Renal pelvis (tissue), 12 donors: ENCODE measurements at places on chromosomes 6 and 20. TPM values are rescaled to one million over a fixed set of nuclear protein-coding genes. Genes with fewer than 3 reads are reported as not detected.

NHLRC1 gene
- polyA plus RNA-seq = 2.3 TPM

MTFR2 gene
- polyA plus RNA-seq = 3.4 TPM

C6orf132 gene
- 5.2 TPM for polyA plus RNA-seq

LHFPL5 gene
- 0.40 TPM for polyA plus RNA-seq

B3GAT2 gene
- polyA plus RNA-seq = 1.3 TPM

MEP1A gene
- not detected for polyA plus RNA-seq

MDFI gene
- polyA plus RNA-seq = 67.5 TPM

TREML1 gene
- 0.88 TPM for polyA plus RNA-seq

LY6G6C gene
- polyA plus RNA-seq = 0.89 TPM

DNA sequence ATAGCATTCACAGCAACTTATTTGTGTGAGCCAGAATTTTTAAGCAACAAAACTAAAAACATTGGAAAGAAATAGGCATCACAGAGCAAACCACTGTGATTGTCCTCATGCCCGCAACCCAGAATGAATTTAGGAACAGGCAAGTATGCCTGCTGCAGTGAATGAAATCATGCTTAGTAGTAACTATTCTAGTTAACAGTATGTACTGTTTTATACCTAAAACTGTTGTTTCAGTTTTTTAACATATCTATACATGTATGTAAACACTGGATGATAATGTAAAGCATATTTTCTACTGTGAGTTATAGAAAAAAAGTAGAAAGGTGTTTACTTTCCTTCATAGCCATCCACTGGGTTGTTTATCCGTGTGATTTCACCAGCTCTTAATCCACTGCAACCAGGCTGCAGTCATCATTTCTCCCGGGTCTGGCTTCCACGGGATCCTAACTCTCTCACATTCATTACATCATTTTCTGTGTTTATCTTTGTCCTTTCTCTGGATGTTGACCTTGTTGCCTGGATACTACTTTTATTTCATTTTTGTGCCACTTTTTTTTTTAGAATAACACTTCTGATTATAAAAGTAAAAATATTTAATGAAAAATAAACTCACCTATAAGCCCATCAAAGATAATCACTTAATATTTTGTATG, 3.6 kb upstream of the ARFGEF3 start:
- no peak for DNase-seq

GRCh38 chr6:145823328-145823944, 8.8 kb upstream of the FBXO30 start:
- DNase-seq = no peak

DNA sequence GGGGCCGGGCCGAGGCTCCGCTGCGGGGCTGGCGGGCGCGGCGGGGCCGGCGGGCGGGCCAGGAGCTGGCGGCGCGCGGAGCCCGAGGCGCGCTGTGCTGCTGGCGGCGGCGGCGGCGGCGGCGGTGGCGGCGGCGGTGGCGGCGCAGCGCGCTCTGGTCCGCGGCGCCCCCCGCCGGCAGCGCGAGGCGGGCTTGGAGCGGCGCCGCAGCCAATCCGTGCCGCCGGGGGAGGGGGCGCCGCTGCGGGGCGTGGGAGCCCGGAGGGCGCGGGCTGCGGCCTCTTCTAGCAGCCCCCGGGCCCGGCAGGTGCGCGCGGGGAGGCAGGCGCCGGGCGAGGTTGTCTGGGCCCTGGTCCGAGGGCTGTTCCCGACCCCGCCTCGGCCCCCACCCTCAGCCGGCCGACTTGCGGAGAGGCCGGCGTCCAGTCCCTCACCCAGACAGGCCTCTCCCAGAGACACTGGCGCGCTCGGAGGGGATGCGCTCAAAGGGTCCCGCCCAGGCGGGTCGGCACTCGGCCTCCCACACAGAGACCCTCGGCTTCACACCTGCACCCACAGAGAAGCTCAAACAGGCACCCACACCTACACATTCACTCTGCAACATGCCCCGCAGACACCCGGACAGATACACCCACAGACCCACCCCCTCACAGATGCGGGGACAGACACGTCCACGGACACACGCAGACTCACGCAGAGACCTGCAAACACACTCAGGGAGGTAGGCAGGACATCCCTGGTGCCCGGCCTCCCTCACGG, at the start of gene RIMS4:
TSS of gene RIMS4 (minus strand) at position 156 of the 759 bp plus-strand sequence. CDS start 275 bp downstream, outside the sequence.
- no peak for DNase-seq

DNA sequence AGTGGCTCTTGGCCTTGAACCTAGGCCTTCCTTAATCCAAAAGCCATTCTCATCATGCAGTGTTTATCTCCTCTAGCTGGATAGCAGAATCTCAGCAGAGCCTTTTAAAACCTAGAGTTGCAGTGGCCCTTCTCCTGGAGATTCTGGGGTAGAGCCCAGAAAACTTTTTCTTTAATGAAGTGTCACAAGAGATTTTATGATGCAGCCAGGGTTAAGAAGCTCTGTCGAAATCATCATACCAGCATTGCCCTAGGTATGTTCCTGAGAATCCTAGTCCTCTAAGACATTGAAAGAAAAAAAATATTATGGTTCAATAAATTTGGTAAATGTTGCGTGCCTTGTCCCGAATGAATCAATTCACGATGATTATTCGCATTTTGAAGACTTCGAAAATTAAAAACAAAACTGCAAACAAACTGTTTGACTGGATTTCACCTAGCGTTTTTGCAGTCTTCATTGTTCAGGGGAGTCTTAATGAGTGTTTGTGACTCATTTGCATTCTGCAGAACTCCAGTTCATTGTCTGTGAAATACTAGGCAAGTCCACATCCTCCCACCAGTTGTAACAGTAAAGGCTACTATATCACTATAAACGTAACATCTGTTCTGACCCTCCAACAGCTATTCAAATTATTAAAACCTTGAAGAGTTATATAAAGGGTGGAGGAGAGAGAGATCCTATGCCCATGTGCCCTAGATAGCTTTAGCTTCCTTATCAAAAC, 198.6 kb downstream of the UST start:
- DNase-seq = no peak

DNA sequence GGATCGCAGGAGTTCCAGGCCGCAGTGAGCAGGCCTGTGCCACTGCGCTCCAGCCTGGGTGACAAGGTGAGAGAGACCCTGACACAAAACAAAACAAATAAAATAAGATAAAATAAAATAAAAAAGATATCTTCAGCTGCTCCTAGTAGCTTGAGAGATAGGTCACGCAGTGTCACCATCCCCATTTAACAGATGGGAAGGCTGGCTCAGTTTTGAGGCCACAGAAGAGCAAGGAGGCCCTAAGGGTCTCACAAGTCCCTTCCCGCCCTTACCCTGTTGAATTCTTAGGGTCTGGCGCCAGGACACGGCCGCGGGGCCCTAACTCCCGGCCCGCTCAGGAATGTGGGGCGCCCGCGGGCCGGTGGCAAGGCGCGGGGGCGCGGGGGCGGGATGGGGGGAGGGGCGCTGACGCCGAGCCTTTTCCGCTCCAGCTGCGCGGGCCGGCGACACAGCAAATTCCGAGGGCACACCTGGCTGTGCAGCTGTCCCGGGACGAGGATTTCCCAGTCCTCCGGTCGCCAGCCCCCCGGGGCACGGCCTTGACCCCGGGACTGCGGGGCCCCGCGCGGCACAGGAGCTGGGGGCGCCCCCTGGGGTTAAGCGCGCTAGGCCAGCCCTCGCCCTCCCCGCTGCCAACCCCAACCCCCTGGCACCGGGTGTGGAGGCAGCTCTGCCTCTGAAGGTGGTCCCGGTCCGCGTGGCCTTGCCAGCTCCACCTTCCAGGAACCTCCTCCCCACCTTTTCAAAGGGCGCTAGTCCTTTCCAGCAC, 10.3 kb upstream of the R3HDML start:
- DNase-seq = peak; percentile 34

GRCh38 chr6:112597176-112597575, 250.0 kb downstream of the RFPL4B start:
- DNase-seq = no peak

GRCh38 chr6:95095855-95096254, 481.5 kb upstream of the MANEA start:
- no peak for DNase-seq

- DNase-seq = no peak
These were observed 764.6 kb downstream of the TBC1D32 start for GRCh38 chr6:120569714-120570113.
